ENCODE measurements at places on chromosomes 7 and 10. TPM values are rescaled to one million over a fixed set of nuclear protein-coding genes. Genes with fewer than 3 reads are reported as not detected.

The AGR3 gene
- total RNA-seq = not detected

The TACR2 gene
- 0.96 TPM for total RNA-seq

The CARD11 gene
- total RNA-seq = 1.3 TPM

The PLXNA4 gene
- 111 TPM for total RNA-seq

The GHITM gene
- total RNA-seq = 165 TPM

The ANKRD1 gene
- total RNA-seq = not detected

The CAMK2B gene
- not detected for total RNA-seq

Measured in omental fat pad (tissue), 4 donors.